NCI-H1092 (cell line): ENCODE measurements at places on chromosomes 7 and 10.

DNA sequence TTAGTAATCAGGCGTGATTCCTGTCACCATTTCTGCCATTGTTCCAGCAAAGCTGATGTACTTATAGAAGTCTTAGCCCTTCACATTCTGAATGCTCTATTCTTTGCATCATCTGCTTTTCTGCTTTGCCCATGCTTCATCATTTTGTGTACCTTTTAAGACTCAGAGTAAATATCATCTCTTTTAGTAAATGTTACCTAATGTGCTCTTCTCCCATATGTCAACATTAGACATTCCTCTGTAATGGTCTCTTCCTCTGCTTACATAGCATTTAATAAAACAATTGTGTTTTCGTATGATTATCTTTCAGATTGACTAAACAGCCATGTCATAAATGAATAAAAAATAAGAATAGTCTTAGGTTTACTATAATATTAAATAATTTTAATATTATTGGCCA is 719.6 kb upstream of the GRM3 start:
- no peak for DNase-seq

- DNase-seq = no peak
Observed at GRCh38 chr7:115682507-115682906, 348.1 kb downstream of the TFEC start.

DNA sequence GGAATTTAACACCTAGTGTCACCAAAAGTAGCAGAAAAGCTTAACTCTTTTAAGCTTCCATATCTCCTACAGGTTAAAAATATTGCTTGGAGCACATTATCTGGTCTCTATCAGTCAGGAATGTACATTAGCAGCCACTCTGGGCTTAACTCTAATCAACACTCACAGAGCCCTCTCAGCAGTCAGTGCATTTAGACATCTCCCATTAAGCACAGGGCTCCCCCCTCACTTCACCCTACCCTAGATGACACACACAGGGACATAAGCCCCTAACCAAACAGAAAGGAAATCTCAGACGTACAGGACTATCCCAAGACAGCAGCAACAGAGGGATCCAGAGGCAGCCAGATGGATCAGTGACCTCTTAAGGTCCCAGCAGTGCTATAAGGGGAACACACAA is 26.4 kb downstream of the FBXW4 start:
- no peak for DNase-seq

DNA sequence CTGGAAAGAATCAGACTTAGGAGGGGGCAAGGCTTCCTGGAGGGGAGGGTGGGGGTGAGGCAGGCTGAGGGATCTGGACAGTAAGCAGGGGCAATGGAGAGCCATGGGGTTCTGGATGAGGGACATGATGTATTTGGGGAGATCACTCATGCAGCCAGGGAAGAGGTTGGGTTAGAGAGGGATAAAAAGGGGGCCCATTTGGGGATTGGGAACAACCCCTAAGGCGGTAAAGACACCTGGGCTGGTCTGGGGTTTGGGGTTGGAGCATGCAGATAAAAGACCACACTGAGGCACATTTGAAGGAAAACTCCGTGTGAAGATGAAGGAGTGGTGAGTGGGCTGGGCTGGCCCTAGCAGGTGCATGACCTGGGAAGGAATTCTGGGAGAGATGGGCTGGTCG is 30.8 kb downstream of the HIF1AN start:
- DNase-seq = no peak

- no peak for DNase-seq
Observed at GRCh38 chr10:104119996-104120395, 2.0 kb upstream of the SFR1 start.

GRCh38 chr7:102045681-102046372 is 228.4 kb downstream of the CUX1 start:
- no peak for DNase-seq
